ENCODE measurements at places on chromosomes 3 and 15.

- no peak for DNase-seq
Observed at GRCh38 chr3:29521751-29522150, 240.9 kb downstream of the RBMS3 start.

DNA sequence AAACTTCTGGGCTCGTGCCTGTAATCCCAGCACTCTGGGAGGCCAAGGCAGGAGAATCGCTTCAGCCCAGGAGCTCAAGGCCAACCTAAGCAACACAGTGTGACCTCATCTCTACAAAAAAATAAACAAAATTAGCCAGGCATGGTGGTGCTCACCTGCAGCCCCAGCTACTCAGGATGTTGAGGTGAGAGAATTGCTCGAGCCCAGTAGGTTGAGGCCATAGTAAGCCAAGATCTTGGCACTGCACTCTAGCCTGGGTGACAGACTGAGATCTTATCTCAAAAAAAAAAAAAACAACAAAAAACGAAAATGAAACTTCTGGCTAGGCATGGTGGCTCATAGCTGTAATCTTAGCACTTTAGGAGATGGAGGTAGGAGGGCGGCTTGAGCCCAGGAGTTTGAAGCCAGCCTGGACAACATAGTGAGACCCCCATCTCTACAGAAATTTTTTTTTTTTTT, 53.7 kb downstream of the PIK3CB start:
- no peak for DNase-seq

DNA sequence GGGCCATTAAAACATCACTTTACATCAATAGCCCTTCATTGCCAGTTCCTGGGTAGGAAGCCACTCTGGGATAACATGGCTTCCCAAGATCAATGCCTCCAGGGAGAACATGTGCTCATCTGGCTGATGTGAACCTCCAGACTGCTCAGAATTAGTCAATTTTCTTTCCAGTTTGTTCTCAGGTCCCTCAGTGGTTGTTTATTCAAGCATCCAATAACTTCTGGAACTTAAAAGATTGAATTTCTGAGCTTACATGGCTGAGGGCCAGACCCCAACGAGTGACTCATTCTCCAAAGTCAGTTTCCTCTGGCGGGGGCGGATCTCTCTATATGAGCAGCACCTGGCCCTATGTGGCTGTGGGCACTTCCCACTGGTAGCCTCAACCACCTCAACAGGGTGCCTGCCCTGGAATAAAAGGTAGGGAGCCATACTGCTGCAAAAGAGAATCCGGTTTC, 34.0 kb downstream of the LYZL4 start:
- peak; percentile 81 for DNase-seq

GRCh38 chr3:99753268-99753975, 64.2 kb upstream of the CMSS1 start:
- peak; percentile 65 for DNase-seq

DNA sequence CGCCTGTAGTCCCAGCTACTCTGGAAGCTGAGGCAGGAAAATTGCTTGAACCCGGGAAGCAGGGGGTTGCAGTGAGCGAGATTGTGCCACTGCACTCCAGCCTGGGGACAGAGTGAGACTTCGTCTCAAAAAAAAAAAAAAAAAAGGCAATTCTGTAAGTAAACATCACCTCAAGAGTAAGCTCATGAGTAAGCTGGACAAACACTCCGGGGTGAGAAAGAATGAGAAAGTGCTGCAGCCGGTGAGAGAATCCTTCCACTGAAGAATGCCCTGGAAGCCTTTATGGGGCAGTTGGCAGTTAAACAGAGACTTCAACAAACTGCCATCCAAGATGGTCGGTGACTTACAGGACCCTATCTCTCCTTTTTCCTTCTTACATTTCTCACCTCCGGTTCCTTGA, 47.5 kb downstream of the FEZF2 start:
- DNase-seq, result no peak

All from SW480 (cell line).